ENCODE measurements at places on chromosomes 1 and 21. TPM values are rescaled to one million over a fixed set of nuclear protein-coding genes. Genes with fewer than 3 reads are reported as not detected.

Gene FAM43B
- 1.4 TPM for total RNA-seq

Gene LAD1
- 6.1 TPM for total RNA-seq

- peak; percentile 36 for DNase-seq
Observed at GRCh38 chr1:207644852-207645634, at the start of gene CR1L. Gene CR1L (plus strand): TSS chr1:207645133. CDS start chr1:207645234, 101 bp downstream.

Gene FCRL5
- not detected for total RNA-seq

Gene WNT2B
- 17.3 TPM for total RNA-seq

Gene PTPN7
- not detected for total RNA-seq

DNA sequence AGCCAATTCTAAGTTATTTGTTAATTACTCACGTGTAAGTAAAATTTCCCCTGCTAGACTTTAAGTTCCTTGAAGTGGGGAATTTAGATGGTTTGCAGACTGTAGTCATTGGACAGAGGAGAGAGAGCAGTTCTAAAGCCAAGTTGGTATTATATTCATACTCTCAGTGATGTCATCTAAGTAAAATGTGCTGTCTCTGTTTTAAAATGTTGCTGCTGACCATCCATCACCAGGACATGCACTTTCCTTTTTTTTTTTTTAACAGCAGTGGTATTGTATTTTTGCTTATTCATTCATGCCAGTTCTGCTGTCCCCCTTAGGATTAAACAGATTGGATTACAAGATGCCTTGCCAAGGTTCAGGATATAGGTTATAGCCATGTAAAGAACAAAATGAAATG, 2.3 kb downstream of the TTLL7 start:
- peak; percentile 39 for DNase-seq

- DNase-seq, result no peak
Observed at GRCh38 chr1:229237320-229237719, 33.6 kb upstream of the RAB4A start.

Gene DPH5
- total RNA-seq, result 42.5 TPM

DNA sequence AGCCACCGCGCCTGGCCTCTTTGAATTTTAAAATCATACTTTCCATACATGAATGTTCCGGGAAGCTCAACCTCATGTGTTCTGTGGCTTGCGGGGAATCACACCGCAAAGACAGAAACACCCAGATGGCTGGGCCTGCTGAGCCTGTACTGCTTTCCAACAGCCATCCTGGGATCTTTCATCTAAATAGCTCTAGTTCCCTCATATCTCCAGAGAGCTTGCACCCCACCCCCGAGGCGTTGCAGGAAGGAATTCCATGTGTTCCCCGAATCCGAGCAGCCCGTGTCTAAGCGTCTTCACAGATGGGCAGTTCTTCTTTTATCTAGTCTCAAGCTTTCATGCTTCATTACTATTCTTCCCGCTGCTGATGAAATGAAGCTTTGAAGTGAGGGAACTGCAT, 66.4 kb downstream of the IGSF21 start:
- DNase-seq, result peak; percentile 75

Measured in G401 (cell line).